Thoracic aorta (tissue), 2 donors: ENCODE measurements at places on chromosomes 1 and 21. TPM values are rescaled to one million over a fixed set of nuclear protein-coding genes. Genes with fewer than 3 reads are reported as not detected.

The KCNK1 gene
- total RNA-seq: 8.5 TPM

The TLR5 gene
- 20.2 TPM for total RNA-seq

The DEDD gene
- total RNA-seq: 34.3 TPM

The LCE2C gene
- 1.8 TPM for total RNA-seq

The BLACAT1 gene
- not detected for total RNA-seq

The MMEL1 gene
- not detected for total RNA-seq

The DIRAS3 gene
- not detected for total RNA-seq

The ALPL gene
- total RNA-seq: 3.7 TPM

The FCRL5 gene
- 0.21 TPM for total RNA-seq

The ATAD3C gene
- not detected for total RNA-seq

The USH2A gene
- total RNA-seq: not detected

The PROX1 gene
- 0.21 TPM for total RNA-seq

The EPHA8 gene
- not detected for total RNA-seq

The DMBX1 gene
- total RNA-seq: not detected

The TMPRSS15 gene
- not detected for total RNA-seq

The HSF2BP gene
- total RNA-seq: not detected

The OLFML2B gene
- total RNA-seq: 46.6 TPM

The MAP10 gene
- total RNA-seq: 1.5 TPM

The DMRTA2 gene
- 0.28 TPM for total RNA-seq

The SH2D2A gene
- 1.1 TPM for total RNA-seq

The NGF gene
- 21.8 TPM for total RNA-seq

The ATP1A4 gene
- 1.1 TPM for total RNA-seq

The XPR1 gene
- total RNA-seq: 29.1 TPM

The FOXO6 gene
- 3.8 TPM for total RNA-seq

The RGS7 gene
- total RNA-seq: not detected

The SPATA21 gene
- total RNA-seq: not detected

The KRTAP13-2 gene
- total RNA-seq: not detected

The PPIE gene
- total RNA-seq: 53.9 TPM

The CR1 gene
- total RNA-seq: 5.0 TPM

The CDC42BPA gene
- total RNA-seq: 89.7 TPM

The FAM167B gene
- total RNA-seq: 6.1 TPM

The FCRL2 gene
- total RNA-seq: not detected
